Kidney epithelial cell (primary cell): ENCODE measurements at places on chromosomes 5 and 9. TPM values are rescaled to one million over a fixed set of nuclear protein-coding genes. Genes with fewer than 3 reads are reported as not detected.

DNA sequence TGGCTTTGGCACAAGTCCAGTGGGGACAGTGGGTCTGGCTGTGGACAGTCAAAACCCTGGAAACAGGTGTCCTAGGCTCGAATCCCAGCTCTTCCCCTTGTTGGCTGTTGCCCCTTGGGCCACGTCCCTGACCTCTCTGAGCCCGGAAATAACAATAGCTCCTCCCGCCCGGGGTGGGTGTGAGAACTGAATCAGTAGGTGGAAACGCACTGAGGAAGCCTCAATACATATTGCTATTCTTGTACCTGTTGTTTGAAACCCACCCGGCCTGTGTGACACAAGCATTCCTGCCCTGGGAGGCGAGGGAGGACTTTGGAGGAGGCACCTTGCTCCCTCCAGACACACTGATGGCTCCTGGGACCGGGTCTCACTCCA lies 134.1 kb downstream of the OLFM1 start:
- DNase-seq: no peak

GRCh38 chr9:1005043-1005667 lies 28.7 kb downstream of the DMRT3 start:
- DNase-seq: no peak

SLC25A2 gene
- total RNA-seq: not detected in 2 replicates

DNA sequence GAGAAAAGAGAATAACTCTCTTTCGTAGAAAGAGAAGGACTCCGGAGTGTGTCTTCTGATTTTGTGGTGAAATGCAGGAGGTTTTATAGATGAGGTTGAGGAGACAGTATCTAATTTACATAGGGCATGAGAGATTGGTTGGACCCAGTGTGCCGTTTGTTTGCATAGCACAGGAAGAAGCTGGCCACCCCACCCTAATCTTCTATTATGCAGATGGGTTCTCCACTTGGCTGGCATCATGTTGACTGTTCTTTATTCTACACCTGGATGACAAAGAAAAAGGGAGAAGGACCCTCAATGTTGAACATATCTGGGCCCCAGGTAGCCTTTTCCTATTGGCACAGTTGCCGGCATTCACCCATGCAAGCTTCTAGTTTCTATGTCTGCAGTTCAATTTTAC lies 23.2 kb upstream of the MINAR2 start:
- DNase-seq: no peak

- DNase-seq: no peak
These were observed 110.1 kb downstream of the MED27 start for GRCh38 chr9:131969469-131969989.
